Stimulated activated CD4-positive, alpha-beta T cell treated with anti-CD3 and anti-CD28 coated beads, Interleukin-15, amount 100 ng/mL, for 1 hour (primary cell): ENCODE measurements at places on chromosomes 7 and 10.

DNA sequence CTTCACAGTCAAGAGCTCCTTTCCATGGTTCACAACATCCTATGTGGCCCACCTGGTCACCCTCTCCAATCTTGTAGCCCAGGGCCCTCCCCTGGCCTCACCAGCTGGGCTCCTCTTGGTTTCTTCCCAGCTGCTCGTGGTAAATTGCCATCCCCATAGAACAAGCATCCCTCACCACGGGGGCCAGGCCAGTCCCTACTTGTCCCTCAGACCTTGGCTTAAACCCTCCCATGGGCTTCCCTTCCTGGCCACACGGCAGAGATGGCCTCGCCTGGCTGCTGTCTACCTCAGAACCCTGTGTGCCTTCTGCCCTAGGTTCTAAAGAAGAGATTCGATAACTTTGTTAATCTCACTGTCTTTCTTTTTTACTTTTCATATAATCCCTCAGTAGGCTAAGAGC lies 153.3 kb upstream of the TCERG1L start:
- no peak for DNase-seq

- DNase-seq = no peak
Measured at GRCh38 chr10:119734396-119735332, 8.8 kb downstream of the INPP5F start.

GRCh38 chr7:158992759-158993158 lies 136.4 kb downstream of the DYNC2I1 start:
- DNase-seq = no peak

- no peak for DNase-seq
Measured at GRCh38 chr10:75043256-75044131, 68.0 kb upstream of the SAMD8 start.

GRCh38 chr7:39228946-39229345 lies 251.2 kb downstream of the POU6F2 start:
- no peak for DNase-seq

DNA sequence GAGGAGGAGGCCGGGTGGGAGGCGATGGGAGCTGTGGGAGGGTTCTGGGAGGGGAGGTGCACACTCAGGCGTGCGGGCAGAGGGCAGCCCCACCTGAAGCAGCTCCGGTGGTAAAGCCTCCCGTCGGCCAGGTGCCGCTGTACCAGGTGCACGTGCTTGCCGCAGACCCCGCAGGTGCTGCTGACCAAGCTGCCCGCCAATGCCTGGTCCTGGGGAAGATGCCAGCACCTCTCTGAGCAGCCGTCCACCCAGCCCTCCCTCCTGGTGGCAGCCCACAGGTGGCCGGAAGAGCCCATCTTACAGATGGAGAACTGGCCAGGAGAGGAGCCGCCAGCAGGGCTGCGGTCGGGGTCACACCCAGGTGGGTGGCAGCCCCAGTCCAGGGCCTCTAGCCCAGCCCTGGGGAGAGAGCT lies 12.6 kb downstream of the MICALL2 start:
- no peak for DNase-seq

DNA sequence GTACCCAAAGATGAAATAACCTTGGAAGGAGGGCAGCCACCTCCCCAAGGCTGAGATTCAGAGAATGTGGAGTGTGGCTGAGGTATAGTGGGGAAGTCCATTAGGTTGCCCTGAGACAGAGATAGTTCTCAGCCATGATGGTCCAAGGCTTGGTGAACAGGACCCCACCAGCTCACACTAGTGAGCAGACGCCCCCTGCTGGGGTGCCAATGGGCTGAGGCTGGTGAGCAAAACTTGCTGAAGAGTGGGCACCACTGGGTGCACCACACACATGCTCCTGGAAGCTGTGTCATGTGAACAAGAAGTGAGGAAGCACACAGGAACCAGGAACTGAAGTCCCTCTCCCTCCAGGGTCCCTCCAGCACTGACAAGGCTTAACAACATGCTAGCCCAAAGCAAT lies 8.9 kb downstream of the FBXL13 start:
- DNase-seq = peak; percentile 31

DNA sequence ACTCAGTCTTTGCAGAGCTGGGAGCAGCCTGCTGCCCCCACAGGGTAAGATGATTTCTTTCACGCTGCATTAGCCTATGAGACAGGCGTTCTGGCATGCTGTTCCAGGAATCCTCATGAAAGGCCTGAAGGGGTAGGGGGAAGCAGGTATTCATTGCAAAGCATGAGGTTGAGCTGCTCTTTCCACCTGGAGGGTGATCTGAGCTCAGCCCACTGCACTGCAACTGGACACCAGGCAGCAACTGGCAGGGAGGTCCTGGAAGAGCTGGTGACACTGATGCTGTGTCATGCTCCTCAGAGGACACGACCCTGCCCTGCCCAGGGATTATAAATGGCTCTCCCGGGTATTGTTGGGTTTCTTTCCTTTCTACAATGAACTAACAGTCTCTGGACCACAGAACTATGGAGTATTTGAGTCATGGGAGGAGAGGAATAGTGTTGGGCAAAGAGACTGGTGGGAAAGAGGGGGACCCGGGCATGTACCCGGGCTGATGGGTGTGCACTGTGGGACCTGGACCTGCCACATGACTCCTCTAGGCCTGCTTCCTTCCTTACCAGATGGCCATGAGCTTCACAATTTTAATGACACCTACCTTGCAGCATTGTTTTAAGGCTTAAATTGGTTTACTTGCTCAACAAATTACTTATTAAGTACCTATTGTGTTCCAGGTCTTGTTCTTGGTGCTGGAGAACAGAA lies 24.3 kb downstream of the SLC25A28 start:
- no peak for DNase-seq

- no peak for DNase-seq
Measured at GRCh38 chr7:111835066-111835465, 272.8 kb upstream of the IMMP2L start.

- no peak for DNase-seq
Measured at GRCh38 chr10:52479567-52479966, 165.5 kb downstream of the DKK1 start.

- DNase-seq = no peak
Measured at GRCh38 chr10:115937768-115938056, 335.3 kb downstream of the GFRA1 start.

GRCh38 chr10:13659887-13660550 lies 73.3 kb downstream of the PRPF18 start:
- DNase-seq = peak; percentile 39

GRCh38 chr7:92797284-92797683 lies 39.1 kb downstream of the CDK6 start:
- DNase-seq = no peak

- DNase-seq = no peak
Measured at GRCh38 chr7:97200018-97200417, 82.5 kb downstream of the SDHAF3 start.

DNA sequence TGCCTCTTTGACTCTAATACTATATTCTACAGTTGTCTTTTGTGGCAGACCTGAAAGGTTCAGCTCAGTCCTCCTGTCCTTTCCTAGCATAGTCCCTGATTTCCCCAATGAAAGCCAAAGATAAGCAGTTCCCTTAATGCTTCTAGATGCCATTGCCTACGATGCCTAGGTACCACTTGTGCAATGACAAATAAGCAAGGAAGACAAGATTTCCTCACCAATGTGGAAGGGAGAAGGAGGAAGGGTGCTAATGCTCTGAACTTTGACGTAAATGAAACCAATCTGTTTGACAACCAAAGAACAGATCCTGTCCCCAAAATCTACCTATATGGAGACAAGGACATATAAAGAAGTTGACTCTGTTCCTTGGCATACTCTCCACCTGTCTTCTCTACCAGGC lies 393.3 kb downstream of the KCNMA1 start:
- DNase-seq = no peak

GRCh38 chr7:67652937-67653336 lies 656.3 kb downstream of the TYW1 start:
- no peak for DNase-seq

DNA sequence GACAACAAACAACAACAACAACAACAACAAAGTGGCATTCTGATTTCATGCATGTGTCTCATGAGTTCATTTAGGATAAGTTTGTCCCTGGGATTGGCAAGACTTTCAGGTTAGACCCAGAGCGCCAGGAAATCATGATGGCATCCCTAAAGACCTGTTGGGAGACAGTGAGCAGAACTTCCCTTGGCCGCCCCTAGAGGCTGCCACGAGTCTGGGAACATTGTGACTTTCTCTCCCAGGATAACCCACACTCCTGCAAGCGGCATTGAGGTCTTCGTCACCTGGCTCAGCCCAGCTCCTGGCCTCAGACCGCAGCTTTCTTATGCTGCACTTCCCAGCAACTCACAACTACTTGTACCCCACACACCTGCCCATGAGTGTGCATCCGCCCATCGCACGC lies 80.5 kb upstream of the RNF32 start:
- DNase-seq = no peak

DNA sequence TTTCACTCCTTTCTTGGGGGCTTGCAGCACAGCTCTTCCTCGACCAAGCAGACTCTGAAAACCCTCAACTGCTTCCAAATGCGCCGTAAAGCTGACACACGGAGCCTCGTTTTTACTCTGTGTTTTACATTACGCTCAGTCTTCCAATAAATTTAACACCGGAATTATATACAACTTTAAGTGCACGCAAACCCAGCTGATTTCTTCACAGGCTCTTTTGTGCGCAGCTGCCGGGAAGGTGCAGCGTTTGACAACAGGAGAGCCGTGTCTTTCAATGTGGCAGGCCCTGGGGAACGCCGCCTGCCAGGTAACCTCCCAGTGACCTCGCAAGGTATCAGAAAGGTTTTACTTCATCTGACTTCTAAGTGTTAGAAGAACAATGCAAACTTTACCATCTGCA lies 35.0 kb downstream of the GFRA1 start:
- DNase-seq = no peak

DNA sequence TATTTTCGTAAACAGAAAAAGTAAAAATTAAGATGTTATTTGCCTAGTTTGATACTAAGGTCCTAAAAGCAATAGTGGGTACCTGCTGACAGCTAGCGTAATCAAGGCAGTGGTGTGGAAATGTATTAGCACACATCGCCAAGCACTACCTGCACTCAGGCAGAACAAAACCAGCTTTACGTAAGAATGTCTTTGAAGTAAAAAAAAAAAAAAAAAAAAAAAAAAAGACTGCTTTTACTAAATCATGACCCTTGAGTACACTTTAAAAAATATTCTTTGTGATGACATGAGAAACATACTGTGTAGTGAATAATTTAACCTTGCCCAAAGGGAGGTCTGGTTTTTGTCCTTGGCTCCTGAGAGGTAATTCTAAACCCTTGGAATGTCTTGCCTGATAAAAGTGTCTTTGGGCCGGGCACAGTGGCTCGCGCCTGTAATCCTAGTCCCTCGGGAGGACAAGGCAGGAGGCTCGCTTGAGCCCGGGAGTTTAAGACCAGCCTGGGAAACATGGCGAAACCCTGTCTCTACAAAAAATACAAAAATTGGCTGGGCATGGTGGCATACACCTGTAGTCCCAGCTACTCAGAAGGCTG lies 12.7 kb downstream of the XRCC2 start:
- DNase-seq = no peak

- no peak for DNase-seq
Measured at GRCh38 chr7:64999165-65000004, 7.1 kb downstream of the ERV3-1 start.

GRCh38 chr7:47461161-47461560 lies 120.8 kb downstream of the TNS3 start:
- DNase-seq = no peak

DNA sequence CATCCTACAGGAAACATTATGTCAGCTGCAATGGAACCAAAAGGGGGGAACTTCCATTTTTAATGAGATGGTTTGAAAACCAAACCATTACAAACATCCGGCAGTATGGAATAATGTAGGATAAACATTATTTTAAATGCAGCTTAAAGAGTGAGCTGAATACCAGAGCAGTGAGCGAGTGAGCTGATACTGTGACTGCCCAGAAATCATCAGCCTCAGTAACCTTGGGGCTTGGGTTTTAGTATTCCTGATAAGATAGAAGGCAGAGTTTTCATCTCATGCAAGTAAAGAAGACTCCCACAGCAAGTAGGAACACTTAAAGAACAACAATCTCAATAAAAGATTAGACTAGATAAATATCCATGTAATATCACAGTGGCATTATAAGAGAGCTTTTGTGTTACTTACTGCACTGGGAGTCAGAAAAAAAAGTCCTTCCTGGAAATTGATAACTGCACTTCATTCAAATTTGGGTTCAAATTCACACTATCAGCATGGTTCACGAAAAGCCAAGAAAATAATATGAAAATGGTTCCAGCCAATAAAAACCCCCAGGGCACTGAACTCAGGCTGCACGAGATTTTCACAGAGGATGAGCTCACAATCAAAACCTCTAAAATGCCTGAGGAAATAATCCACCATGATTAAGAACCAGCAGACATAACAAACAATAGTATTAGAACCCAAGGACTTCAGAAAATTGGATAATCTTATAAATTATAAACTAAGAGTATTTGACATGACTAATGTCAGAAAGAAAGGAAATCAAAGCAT lies 115.7 kb downstream of the MTPAP start:
- DNase-seq = no peak
